ENCODE measurements at places on chromosomes 3 and 15. TPM values are rescaled to one million over a fixed set of nuclear protein-coding genes. Genes with fewer than 3 reads are reported as not detected.
A peak's percentile ranks its signal among the peaks of the same experiment; 100 is the strongest.

SHC4 gene
- total RNA-seq = 36.9 TPM

DNA sequence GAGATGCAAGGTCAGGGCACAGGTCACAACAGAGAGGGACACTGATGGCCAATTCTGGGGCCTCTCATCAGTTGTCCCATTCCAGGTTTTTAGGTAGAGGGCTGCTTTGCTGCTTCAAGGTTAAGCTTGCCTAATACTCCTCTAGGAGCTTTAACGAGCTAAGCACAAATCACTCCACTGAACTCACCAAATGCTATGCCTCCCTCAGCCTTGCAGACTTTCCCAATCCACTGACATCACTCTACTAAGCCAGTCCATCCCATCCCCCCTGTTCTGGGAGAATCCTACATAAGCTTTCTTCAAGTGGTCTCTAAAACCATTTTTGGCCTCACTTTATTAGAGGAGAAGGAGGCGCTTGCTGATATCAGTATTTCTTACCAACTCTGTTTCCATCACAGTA is 24.8 kb upstream of the PDCD6IP start:
- no peak for DNase-seq

DNA sequence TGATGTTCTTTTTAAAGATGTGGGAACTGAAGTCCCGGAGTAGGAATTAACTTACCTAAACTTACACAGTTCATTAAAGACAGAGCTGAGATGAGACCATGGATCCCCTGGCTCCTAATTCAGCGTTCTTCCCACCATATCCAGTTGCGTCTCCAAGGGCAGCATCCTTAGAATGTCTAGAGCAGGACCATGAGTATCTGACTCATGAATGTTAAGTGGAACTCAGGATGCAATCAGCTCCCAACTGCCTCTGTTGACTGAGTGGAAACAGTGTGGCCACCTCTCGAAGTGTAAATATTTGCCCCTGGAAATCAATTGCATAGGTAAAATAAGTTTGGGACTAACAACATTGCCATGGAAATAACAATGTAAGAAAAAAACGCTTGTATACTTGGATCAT is 2.5 kb downstream of the SNTN start:
- DNase-seq = no peak

- DNase-seq = no peak
Observed at GRCh38 chr15:55035749-55036148, 161.0 kb downstream of the RSL24D1 start.

ZBED2 gene
- not detected for total RNA-seq

GOLGA8O gene
- 1.8 TPM for total RNA-seq

PPARG gene
- 64.2 TPM for total RNA-seq

GRCh38 chr3:100993309-100993708 is at the start of gene ABI3BP:
TSS of gene ABI3BP (minus strand) at chr3:100993421. CDS start at chr3:100993384, 37 bp downstream.
- peak; percentile 68 for DNase-seq

KNG1 gene
- not detected for total RNA-seq
